ENCODE measurements at places on chromosomes 4 and X.

DNA sequence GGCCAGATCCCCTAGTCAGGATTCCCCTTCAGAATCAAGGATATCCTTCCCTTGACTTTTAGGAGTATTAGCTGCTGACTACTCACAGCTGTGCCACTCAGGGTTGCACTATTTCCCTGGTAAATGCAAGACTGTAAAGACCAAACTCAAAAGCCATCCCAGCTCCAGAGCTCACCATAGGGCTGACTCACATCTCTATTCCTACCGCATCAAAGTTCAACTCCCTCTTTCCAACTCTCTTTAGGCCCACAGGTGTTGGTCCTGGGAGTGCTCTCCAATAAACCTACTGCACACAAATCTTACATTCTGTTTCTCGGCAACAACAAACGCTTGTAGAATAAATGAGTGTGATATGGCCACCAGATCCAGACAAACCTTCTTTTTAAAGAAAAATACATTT, 109.6 kb downstream of the PPP3CA start:
- no peak for DNase-seq

DNA sequence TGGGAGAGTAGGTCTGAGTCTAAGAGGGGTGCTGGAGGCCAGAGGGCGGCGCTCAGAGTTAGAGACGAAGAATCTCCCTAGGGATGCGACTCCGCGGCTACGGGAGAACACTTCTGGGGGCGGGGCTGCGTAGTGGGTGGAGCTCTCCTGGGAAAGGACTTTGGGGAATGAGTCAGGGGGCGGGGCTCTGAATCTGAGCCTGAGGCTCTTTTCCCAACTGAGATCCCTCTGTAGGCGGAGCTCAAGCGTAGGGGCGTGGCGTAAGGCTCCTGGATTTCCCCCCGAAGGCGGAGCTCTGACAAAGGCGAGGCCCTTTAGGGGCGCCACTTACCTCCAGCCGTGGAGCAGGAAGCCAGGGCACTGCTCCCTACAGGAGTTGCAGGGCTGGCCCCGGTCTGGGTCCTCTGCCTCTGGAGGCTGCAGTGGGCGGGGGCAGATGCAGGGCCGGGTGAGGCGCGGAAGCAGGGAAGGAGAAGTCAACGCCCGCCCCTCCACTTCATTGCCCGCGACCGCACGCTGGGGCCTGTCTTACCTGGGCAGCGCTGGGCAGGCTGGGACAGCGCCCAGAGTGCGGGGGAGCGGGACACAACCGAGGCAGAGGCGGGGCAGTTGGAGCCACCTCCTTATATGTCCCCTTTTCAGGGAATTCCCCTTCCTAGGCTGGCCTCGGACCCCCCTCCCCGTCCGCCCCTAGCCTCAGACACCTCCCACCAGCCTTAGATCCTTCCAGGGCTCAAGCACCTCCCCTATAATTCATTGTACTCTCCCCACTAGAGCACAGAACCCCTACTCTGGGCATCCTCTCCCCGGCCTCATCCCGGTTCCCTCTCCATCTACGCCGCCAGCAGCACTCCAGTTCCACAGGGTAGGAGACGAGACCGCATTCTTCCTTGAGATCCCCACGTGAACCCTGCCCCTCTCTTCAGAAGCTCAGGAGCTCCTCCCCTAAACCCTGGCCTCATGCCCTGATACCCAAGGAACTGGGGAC, 1.6 kb downstream of the PRICKLE3 start:
- DNase-seq, result no peak

- DNase-seq, result peak; percentile 2
These were observed 28.0 kb downstream of the PDHA2 start for GRCh38 chr4:95867919-95868318.

GRCh38 chrX:40061871-40062524, 35.8 kb downstream of the BCOR start:
- no peak for DNase-seq

- no peak for DNase-seq
These were observed 95.7 kb downstream of the NPNT start for GRCh38 chr4:105990933-105991332.

- DNase-seq, result no peak
These were observed 1900.8 kb upstream of the PCDH10 start for GRCh38 chr4:131248314-131248713.

DNA sequence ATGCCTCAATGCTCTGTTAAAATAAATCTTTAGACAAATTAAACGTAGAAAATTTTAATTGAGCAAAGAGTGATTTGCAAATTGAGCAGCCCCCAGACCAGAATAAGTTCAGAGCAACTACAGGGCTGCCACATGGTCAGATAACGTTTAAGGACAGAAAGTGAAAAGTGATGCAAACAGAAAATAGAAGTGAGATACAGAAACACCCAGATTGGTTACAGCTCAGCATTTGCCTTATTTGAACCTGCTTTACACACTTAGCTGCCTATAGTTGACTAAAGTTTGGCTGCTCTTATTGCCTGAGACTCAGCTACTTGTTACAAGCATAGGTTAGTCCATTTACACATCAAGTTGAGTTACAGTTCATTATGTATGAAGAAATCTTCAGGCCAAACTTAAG, 1800.8 kb upstream of the PCDH10 start:
- no peak for DNase-seq

- no peak for DNase-seq
These were observed 51.7 kb downstream of the FAM53A start for GRCh38 chr4:1632109-1633104.

DNA sequence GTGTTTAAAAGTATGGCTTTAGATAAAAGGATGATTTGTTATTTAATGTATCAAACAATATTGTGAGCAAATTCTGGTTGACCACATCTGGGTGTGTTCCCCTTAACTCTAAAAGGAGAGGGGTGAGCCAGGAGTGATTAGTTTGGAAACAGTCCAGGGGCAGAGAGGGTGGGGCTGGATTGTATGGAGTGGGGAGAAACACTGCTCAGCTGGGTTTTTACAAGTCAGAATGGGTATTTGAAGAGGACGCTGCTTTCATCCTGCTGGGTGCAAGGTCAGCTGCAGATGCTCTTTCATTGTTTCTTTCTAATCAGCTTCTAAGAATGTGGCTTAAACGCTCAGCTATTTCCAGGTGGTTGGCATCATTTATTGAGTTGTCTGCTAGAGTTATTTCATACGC, 82.8 kb upstream of the LIMCH1 start:
- no peak for DNase-seq

DNA sequence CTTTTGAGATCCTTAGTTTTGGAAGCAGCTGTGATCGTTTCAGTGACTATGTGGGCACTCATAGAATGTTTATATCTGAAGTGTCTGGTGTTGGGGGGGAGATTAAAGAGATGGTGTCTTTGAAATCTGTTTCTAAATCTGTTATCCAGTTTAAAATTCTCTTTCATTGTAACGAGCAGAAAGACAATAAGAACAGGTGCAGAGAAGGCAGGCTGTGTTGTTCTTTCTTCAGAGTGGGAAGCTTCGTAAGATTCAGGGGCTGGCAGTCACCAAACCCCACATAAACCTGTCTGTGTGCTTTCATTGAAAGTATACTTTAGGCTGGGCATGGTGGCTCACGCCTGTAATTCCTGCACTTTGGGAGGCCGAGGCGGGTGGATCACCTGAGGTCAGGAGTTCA, 16.3 kb upstream of the DHRSX start:
- DNase-seq, result no peak

DNA sequence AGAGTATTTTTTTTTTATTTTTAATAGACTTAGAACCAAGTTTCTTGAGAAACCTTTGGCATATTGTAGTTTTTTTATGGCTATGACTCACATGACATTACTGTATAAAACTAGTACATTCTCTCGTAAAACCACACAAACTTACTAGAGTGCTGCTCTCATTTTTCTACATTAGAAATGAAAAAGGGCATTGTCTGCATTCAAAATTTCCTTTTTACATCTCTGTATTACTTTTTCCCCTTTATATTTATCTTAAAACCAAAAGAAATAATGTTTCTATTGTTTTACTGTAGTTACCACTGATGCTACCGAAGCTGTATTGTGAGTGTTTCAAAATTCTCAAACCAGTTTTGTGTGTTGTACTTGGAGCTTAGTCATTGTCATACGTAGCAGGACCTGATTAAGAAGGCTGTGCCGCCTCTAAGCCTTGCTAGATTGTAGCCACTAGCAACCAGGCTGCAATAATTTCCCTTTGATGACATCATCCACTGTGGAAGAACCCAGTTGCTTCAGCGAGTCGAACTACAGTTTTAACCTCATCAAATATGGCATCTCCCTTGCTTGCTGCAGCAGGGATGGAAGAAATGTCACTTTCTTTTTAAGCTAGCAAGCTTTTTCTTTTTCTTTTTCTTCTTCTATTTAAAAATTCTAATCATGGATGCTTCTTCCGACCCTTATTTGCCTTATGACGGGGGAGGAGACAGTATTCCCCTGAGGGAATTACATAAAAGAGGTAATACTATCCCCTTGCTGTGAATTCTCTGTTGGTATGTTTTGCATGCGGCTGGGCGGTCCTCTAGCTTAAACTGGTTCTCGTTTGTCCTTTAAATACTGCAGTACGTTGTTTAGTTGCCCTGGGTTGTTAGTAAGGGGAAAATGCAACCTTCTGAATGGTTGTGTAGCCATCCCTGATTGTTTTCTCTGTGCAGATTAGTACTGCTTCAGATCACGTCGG, 39.6 kb downstream of the CLCN3 start:
- peak; percentile 84 for DNase-seq

GRCh38 chrX:25941559-25942250, 196.4 kb upstream of the MAGEB18 start:
- DNase-seq, result no peak

DNA sequence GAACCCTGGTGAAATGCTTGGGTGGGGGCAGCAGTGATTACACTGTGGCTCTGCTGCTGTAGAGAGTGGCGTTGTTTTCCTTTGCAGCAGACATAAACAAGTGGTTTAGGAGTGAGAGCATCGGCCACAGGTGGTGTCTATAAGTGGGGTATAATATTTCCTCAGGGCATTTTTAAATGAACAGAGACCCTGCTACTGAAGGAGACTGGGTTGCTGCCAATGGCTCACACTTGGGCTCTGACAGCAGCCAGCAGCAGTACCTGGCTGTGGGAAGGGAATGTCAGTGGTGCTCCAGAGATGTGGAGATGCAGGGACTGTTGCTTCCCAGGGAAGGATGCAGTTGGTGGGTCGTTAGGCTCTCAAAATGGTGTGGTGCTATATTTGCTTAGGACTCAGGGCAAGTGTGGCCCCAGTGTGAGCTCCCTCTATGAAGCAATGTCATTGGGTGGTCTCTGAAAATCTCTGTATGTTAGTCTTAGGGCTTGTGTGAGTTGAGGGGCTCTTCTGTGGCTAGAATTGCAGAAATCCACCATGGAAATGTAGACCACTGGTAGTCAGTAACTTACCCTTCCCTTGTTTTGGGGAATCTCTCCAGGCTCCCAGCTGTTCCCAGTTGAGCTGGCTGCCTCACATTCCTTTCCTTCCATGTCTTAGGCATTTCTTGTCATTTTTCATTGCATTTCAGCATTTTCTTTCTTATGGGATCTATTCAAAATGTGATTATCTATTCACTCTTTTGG, 1023.0 kb upstream of the GRID2 start:
- DNase-seq, result no peak

GRCh38 chr4:165872461-165873297, at the start of gene TLL1:
Gene TLL1, plus strand, starts transcription at chr4:165873237. Its CDS starts 668 bp downstream, at chr4:165873905.
- DNase-seq, result no peak

GRCh38 chr4:165058666-165059065, 5.0 kb downstream of the TRIM75 start:
- no peak for DNase-seq

DNA sequence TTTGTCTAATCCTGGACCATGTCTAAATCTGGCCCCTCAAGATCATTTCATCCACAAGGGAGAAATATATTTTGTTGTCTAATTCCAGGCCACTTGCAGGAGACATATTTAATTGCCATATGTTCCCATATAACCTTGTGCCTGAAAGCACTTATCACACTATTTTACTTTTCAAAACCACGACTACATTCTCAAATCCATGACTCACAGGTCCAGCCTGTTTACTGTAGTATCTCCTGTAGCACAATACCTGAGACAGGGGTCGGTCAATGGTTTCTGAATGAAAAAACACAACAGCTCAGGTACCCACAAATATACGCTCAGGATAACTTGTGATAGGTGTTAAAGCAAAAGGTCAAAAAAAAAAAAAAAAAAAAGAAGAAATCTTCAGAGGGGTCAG, 60.9 kb downstream of the SEC24D start:
- no peak for DNase-seq

- no peak for DNase-seq
These were observed 24.2 kb upstream of the VSIG1 start for GRCh38 chrX:108020631-108021030.

- DNase-seq, result no peak
These were observed 4.8 kb downstream of the ANXA10 start for GRCh38 chr4:168097161-168097560.

DNA sequence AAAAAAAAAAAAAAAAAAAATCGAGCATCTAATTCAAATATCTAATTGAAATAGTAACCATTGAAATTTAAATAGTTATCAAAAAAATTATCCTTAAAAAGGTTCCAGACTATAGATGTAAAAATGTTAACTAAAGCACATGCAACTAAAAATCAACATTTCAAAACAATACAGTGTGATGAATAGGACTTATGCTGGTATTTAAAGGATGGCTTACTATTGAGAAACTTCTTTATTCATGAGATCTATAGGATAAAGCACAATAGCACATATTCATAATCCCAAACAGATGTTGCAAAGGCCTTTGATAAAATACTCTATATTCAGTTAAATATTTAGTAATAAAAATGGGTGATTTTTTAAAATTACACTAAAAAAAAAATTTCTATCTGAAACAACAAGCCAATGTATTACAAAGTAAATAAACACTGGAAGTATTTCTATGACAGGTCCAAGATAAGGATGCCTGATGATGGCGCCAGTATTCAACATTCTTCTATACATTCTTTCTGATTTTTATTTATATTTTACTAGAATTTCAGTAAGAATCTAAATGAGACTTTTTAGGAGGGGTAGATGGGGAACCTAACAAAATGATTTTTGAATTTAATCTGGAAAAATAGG, 26.3 kb downstream of the DCLK2 start:
- DNase-seq, result no peak

- DNase-seq, result no peak
These were observed 756 bp downstream of the PABPC5 start for GRCh38 chrX:91435395-91435794.

GRCh38 chr4:103673983-103674382, 45.8 kb downstream of the TACR3 start:
- no peak for DNase-seq

- DNase-seq, result peak; percentile 37
These were observed 16.8 kb downstream of the PTTG2 start for GRCh38 chr4:37976991-37977470.
